ENCODE measurements at places on chromosomes 13 and 19.

- no peak for DNase-seq
Measured at GRCh38 chr13:52451135-52451804, 836 bp upstream of the VPS36 start.

DNA sequence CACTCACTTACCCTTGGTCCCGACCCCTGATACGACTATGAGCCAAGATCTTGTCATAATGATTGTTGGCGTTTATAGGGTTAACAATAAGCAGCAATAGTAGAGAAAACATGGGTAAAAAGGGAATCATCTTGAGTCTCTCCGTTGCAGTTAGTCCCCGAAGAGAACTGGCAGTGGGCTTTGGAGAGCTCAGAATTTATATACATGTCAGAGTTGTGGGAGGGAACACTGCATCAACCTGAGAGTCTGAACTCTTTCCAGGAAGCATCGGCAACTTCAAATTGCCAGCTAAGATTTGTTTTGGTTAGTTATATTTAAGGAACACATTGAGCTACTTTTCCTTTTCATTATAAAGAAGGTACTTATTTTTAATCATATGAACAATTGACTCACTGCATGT, at the start of gene POSTN:
TSS of gene POSTN (minus strand) at position 172 of the 400 bp plus-strand sequence. CDS start at position 130, 42 bp downstream.
- DNase-seq = no peak

- no peak for DNase-seq
Measured at GRCh38 chr13:33347861-33348260, 62.3 kb upstream of the STARD13 start.

DNA sequence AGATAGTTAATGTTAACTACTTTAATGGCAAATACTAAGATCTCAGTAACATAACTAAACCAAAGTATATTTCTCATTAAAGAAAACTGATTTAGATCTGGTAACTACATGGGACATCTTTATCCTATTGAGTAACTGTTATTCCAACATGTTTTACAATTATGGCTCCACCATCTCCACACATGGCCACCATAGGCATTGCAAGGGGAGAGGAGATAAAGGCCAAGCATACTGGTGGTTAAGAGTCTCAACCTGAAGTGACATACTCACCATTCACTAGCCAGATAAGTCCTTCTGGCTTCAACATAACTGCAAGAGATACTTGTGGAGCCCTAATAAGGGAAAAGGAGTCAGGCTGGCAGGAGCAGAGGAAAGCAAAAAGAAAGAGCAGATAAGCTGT, 1586.4 kb upstream of the SPRY2 start:
- DNase-seq = no peak

DNA sequence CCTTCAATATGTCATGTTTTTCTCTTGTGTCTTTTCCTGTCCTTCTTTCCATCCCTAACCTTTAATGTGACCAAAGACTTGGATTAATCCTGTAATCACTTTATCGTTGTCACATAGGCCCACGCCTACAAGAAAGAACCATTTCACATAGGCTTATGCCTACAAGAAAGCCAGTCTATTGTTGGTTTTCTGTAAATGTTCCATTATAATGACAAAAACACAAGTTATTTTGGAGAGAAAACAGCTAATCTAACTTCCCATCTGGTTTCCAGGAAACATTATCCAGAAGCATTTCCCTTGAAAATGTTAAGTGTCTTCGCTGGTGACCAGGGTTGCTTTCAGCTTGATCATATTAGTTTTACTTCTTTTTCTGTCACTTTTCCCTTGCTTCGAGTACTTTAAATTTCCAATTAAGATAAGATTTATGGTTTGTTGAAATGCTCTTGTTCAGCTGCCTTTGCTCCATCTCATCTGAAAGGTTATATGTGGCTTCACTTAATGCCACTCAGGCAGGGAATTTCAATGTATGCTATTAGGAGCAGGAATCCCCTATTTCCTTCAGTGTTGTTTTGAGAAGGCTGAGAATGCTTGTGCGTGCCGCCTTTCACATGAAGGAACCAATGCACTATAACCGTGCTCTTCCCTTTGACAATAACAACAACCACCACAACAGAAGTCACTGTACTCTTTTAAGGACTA, 708.2 kb downstream of the EFNB2 start:
- no peak for DNase-seq

- no peak for DNase-seq
Measured at GRCh38 chr13:81929988-81930387, 1589.1 kb upstream of the SPRY2 start.

- no peak for DNase-seq
Measured at GRCh38 chr13:24146961-24147569, 13.5 kb upstream of the SPATA13 start.

DNA sequence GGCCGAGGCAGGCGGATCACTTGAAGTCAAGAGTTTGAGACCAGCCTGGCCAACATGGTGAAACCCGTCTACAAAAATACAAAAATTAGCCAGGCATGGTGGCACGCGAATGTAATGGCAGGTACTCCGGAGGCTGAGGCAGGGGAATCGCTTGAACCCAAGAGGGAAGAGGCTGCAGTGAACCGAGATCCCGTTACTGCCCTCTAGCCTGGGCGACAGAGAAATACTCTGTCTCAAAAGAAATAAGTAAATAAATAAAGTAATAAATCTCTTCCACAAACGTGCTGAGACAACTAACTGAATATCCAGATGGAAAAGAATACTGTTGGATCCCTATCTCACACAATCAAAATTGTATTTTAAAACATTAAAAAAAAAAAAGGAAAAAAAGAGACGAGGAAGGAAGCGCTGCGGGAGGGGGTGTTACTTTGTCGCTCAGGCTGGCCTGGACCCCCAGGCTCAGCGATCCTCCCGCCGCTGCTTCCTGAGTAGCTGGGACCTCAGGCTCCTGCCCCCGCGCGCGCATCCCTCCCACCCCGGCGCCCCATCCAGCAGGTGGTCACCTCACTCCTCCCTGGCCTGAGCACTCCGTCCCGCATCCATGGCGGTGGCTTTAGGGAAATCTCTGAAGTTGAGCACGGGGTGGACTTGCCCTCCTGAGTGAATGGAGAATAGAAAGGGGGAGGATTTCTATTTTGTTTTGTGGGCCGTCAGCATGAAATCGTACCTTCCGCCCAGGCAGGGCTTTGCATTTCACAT, 628 bp upstream of the ZNF813 start:
- DNase-seq = no peak

Measured in suppressor macrophage treated with lipopolysaccharide for 1 hour (primary cell).